ENCODE measurements at places on chromosomes 13 and 19.

GRCh38 chr19:9041023-9041422 is 30.8 kb upstream of the MUC16 start:
- no peak for DNase-seq

DNA sequence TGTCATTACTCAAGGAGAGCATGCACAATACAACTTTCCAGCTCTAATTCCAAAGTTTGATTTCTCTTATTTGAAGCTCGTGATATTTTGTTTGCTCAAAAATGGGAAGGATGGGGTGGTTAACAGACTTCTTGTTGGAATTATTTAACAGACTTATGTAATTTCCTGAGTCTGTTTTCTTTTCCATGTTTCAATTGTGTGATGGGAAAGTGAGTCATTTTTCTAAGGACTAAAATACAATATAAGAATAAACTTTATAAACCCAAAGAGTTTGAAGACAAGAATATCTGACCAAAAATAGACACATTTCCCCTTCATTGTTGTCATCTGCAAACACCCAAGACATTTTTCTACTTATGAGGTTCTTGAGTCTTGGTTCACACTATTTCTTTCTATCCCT is 211.8 kb upstream of the SLITRK5 start:
- DNase-seq, result no peak

- DNase-seq, result no peak
Measured at GRCh38 chr19:43688059-43688701, 18.2 kb upstream of the PLAUR start.

DNA sequence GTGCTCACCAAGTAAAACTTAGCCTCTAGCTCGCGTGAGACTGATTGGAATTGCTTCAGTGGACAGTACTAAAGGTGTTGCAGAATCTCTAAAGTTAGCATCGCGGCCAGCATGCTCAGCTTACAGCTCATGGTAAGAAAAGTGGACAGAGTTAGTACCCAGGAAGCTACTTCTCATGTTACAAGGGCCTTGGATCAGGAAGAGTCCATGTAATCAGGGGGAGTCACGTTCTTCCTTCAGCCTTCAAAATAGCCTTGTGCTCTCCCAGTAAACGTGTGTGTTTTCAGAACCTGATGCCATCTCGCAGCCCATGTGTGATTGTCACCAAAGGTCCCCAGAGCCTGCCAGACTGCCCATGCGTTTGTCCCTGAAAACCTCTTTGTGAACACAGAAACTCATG is 195.8 kb upstream of the RNF113B start:
- DNase-seq, result no peak

GRCh38 chr19:2391118-2391725 is 31.2 kb downstream of the TMPRSS9 start:
- DNase-seq, result peak; percentile 37

GRCh38 chr13:34654647-34655046 is 287.4 kb upstream of the NBEA start:
- no peak for DNase-seq

GRCh38 chr13:114064450-114065140 is 67.8 kb downstream of the RASA3 start:
- no peak for DNase-seq

DNA sequence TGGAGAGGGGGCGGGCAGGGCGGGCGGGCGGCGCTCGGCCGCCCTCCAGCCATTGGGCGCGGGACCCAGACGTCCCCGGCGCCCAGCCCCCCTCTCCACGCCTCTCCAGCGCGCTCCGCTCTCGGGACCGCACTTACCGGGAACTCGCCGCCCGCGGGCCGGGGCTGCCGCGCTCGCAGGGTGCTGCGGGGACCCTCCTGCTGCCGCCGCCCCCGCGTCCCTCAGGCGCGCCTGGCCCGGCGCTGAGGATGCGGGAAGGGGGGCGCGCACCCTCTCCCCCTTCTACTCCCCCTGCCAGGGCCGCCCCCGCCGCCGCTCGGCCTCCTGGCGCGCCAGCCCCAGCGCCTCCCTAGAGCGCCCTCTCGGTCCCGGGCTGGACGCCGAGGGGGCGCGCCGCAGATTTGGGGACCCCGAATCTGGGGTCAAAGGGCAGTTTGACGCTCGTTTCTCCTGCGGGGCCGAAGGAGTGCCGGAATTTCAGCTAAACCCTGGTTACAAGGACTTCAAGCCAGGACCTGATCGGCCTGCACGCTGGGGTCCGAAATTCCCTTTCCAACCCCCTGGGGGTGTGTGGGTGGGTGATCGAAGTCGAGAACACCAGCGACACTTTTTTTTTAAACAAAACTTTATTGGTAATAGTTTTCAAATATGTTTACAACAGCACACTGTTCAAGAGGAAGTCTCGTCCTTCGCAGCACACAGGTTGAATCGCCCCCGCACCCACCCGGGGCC is 696 bp upstream of the SAMD1 start:
- DNase-seq, result no peak

- DNase-seq, result no peak
Measured at GRCh38 chr19:4075373-4075772, 8.7 kb upstream of the ZBTB7A start.

DNA sequence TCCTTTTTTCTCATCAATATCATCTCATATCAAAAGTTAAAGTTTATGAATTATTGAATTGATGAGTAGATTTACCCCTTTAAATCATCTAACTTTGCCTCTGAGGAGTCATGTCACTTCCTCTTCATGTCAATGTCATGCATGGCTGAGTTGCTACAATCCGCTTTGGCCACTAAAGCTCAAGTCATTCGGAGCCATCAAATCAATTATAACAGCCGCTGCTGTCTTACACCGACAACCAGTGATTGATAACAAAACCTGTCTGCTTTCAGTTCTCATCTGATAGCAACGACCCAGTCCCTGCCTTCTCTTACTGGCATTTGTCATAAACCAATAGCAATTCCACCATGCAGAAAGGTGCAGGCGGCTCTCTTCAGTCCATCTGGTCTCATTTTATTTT is 429.3 kb downstream of the DIAPH3 start:
- no peak for DNase-seq

GRCh38 chr13:52053460-52053859 is 29.0 kb downstream of the UTP14C start:
- no peak for DNase-seq

DNA sequence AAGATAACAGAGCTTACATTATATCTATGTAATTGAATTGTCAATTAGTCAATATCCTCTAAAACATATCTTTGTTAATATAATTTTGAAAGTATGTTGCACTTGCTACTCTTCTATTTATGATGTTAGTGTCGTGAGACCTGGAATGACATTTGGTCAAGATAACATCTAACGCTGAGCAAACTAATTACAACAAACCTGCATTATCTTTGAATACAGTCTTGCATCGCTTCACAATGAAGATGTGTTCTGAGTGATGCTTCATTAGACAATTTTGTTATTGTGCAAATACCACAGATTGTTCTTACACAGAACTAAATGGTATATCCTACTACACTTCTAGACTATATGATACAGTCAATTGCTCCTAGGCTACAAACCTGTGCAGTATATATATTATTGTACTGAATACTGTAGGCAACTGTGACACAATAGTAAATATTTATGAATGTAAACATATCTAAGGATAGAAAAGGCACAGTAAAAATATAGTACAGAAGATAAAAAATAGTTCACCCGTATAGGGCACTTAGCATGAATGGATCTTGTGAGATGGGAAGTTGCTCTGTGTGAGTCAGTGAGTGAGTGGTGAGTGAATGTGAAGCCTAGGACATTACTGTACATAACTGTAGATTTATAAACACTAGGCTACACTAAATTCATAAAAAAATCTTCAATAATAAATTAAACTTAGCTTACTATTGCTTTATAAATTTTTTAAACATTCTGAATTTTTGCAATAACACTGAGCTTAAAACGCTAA is 1773.8 kb downstream of the PCDH9 start:
- DNase-seq, result no peak

- no peak for DNase-seq
Measured at GRCh38 chr13:44703371-44703770, 127.2 kb upstream of the TSC22D1 start.

DNA sequence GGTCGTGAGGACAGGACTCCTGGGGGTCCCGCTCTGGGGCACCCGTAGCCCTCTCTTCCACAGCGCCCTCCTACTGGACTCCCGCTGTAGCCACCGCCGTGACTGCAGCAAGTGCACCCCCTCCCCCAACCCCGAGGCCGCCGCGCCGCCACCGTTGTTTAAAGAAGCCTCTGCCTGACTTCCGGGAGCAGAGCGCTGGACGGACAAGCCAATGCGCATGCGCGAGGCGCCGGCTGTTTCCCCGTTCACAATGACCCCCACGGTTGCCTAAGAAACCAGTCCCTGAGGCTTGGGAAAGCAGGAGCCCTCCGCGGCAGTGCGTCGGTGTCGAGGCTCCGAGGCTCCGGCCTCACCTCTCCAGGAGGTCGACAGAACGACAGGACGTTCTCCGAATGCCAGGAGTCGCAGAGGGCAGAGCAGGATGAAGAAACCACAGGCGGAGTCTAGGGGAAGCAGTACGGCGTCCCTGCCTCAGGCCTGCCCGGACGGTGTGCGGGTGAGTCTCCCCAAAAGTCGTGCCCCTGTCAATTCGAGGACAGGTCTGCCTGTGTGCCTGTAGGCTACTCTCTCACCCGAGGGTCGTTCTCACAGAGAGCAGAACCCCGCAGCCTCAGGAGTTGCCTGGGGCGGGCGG is 70.5 kb upstream of the ZNF420 start:
- peak; percentile 36 for DNase-seq

GRCh38 chr19:57363688-57364181 is 384 bp downstream of the TRAPPC2B start:
- DNase-seq, result no peak

- DNase-seq, result no peak
Measured at GRCh38 chr13:23739596-23739995, 149.6 kb downstream of the MIPEP start.

DNA sequence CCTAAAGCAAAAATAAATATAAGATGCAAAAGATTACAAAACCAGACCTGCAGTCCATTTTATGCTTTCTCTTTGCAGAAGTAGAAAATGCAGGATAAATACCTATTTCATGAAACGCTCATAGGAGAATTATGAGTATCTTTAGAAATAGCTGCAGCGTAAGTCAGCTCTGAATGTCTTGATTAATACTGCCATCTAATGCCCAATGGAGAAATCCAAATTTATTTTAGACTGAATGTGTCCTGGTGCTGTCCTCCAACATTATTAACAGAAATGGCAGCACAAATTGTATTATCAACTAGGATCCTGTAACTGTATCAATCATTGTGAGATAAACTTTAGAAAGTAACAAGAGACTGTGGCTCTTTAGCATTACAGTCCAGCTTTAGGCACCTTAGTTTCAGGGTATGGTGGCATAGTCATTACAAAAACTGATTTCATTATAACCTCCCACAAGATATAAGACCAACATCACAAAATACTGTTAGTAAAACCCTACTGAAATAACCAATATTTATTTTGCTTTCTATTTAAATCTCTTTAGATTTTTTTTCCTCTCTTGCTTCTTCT is 162.1 kb upstream of the MIR17HG start:
- no peak for DNase-seq

DNA sequence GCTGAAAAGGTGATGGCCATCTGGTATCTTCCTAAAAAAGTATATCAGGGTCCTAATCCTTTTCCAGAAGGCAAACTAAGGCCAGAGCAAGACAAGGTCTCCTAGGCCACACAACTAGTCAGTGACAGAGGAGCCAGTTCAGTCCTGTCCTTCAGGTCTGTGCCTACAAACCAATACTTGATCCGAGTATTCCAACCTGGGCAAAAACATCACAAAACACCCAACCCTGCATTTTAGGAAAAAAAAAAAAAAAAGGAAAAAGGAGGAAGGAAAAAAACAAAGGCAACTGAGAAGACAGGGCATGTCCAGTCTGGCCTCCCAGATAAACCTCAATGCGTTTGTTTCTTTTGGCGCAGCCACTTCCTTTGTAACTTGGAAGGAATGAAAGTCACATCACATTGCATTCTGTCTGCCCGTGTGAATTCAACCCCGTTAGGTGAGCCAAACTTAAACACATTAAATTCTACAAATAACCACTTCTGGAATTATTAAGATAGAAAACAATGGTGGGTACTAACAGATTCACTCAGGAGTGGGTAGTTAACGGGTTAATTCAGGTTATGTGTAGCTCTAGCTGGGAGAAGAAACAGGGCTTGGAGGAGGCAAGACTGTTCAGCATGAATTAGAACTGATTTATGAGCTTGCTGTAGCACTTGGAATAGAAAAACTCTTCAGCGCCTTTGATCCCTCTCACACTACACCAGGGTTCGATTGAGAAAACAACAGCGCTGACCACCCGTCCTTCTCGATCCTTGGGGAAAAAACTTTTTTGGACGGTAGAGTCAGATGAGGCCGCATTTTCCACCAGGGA is 43.0 kb upstream of the HNRNPA1L2 start:
- DNase-seq, result no peak

DNA sequence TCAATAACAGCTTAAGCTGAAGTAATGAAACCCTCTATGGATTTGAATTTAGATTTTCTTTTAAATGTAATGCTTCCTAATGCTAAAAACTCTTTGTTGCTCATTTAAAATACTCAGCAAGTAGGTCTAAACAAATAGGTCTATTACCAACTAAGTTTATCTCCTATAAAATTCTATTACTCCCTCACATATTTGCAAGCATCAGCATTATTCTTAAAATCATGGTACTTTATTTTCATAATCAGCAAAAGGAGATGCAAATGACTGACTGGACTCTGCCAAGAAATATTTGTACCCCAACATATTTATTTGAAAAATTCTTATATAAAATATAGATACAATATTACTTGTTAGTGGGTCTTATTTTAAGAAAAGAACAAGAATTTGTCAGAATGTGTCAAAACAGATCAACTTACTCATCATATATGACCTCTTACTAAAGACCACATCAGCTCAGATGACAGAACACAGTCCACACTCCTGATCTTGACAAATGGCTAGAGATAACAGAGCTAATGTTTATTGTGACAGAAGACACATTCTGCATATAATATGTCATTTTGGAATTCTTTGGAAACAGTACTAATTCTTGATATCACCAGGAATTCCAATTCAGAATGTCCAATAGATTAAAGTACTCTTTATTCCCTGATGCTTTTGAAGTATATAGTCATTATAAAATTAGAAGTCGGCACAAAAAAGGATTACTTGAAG is 704.6 kb upstream of the PCDH9 start:
- DNase-seq, result no peak

GRCh38 chr13:42324704-42325103 is 52.8 kb downstream of the AKAP11 start:
- no peak for DNase-seq

GRCh38 chr13:32255724-32256109 is 59.4 kb downstream of the ZAR1L start:
- DNase-seq, result no peak

GRCh38 chr13:112522578-112522977 is 65.4 kb downstream of the TUBGCP3 start:
- no peak for DNase-seq

DNA sequence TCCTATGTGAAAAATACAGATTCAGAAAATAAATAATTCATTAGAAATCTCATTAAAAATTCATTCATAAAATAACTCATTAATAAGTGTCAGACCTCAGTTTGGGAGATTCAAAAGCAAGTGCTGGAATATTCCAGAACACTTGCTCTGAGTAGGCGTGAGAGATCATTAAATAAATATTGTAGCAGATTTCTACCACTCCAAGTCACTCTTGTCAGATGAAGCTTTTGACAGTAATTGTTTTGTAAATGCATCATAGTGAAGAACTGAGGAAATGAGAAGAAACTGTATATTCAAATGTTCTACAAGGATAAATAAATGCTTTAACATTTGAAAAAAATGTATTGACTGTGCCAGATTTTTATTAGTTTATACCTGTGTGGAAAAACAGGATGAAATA is 1228.1 kb downstream of the SLITRK1 start:
- DNase-seq, result no peak

- no peak for DNase-seq
Measured at GRCh38 chr13:39375601-39376000, 227.4 kb downstream of the LHFPL6 start.

GRCh38 chr13:107819071-107819470 is 396.3 kb downstream of the LIG4 start:
- DNase-seq, result no peak
